Suppressor macrophage (primary cell): ENCODE measurements at places on chromosomes 1 and 21.

- no peak for DNase-seq
Measured at GRCh38 chr1:45016767-45017166, 4.7 kb downstream of the UROD start.

GRCh38 chr21:17736072-17736471, 83.1 kb downstream of the C21orf91 start:
- no peak for DNase-seq

- DNase-seq: peak; percentile 14
Measured at GRCh38 chr1:74767490-74767889, 34.5 kb downstream of the TYW3 start.

DNA sequence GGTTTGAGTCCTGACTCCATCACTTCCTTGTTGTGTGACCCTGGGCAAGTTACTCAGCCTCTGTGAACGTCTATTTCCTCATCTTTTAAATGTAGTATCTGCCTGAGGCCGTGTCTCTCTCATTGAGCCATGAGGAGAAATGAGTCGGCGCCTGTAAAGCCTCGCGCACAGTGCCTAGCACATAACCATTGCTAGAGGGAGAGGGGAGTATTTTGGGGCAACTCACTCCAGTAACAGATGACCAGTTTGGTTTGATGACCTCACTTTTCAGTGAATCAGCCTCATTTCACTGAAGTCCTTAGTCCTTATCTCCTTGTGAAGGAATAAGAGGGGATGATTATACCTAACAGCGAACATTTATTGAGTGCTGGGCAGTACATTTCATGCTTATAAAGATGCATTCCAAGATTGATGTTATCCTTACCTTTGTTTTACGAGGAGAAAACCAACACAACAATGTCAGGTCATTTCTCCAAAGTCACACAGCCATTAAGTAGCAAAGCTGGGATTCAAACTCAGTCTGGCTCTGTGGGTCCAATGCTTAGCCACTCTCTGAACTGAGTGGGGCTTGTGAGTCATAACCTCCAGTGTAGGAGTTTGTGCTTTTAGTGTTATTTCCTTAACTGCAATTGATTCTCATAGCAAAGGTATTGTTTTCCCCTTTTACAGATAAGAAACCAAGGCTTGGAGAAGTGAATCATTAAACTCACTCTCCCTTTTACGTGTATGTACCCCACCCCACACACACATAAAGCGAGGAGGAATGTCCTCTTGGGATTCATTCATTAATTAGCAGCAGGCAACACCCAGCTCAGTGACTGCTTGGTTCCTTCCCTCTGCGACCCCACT, 25.9 kb downstream of the KCNC4 start:
- peak; percentile 82 for DNase-seq

- DNase-seq: no peak
Measured at GRCh38 chr1:222329493-222330045, 218.3 kb downstream of the HHIPL2 start.

GRCh38 chr1:223712850-223713474, 623 bp downstream of the CAPN2 start:
- peak; percentile 51 for DNase-seq

GRCh38 chr1:2350911-2351655, 40.3 kb downstream of the MORN1 start:
- no peak for DNase-seq

- no peak for DNase-seq
Measured at GRCh38 chr1:50326026-50326425, 97.2 kb downstream of the DMRTA2 start.

GRCh38 chr1:154352245-154352580, 26.9 kb downstream of the ATP8B2 start:
- no peak for DNase-seq

DNA sequence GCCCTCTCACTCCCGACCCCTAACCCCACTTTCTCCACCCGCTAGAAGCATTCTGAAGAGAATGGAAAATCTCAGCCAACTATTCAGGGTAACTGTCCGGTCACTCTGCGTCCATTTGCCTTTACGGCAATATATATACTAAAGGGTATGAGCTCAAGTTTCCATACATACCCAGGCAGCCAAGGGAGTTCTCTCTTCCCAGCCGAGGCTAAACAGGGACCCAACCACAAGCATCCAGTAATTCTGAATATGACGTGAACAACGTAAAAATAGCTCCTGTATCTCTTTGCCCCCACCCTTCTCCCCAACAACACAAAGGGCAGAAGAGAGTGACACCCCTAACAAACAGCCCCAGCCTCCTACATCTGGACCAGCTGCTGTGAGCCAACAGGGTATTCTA, 67.7 kb downstream of the SSBP3 start:
- no peak for DNase-seq

DNA sequence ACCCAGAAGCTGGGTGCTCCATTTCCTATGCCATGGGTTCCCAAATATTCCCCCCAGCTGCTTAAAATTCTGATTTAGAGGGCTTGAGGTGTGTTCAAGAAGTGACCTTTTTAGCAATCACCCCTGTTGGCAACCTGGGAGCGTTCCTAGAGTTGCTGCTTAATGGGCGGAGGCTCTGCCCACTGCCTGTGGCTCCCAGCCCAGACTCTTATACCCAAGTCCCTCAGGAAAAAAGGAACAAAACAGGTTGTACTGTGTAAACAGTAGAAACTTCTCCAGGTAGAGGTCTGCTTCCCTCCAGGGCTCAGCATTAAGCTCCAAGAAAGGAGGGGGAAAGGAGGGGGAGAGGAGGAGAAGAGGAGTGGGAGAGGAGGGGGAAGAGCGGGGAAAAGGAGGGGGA, 14.6 kb upstream of the TENT5C start:
- DNase-seq: no peak

GRCh38 chr1:218351391-218352074, 6.4 kb downstream of the TGFB2 start:
- peak; percentile 63 for DNase-seq

GRCh38 chr1:183472488-183473216, at the start of gene SMG7:
SMG7 (plus strand) TSS chr1:183472499; CDS start chr1:183472621, 122 bp downstream.
- DNase-seq: peak; percentile 65

GRCh38 chr1:36085126-36085525, 1.2 kb downstream of the TEKT2 start:
- no peak for DNase-seq

DNA sequence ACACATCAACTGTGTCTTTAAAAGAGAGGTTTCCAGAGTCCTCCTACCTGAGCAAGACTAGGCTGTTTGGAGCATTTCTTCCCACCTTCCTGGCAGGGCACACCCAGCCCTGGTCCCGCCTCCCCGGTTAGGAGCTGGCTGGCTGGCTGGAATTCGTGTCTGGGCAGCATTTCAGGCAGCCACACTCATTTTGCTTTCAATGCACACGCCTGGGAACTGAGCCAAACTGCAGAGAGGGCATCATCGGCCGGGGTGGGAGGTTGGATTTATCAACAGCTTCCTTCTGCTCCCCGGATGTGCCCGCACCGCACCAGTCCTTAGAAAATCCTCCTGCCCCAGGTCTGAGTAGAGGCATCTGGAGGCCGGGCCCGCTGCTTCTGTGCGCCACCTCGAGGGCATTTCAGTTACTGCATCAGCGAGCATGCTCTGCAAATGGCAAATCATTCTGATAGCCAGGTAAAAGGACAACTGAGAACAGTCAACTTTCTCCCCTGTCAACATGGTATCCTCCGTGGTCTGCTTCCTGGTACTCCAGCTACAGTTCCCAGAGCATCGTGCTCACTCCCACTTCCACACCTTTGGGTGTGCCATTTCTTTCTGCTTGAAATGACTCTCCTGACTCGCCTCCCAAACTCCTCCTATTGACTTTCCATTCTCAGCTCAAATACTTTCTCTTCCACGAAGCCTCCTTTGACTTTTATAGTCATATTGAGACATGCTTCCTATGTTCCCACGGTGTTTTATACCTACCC, 20.6 kb downstream of the TCEA3 start:
- peak; percentile 90 for DNase-seq

- no peak for DNase-seq
Measured at GRCh38 chr1:12541274-12542137, 76.5 kb downstream of the DHRS3 start.

- no peak for DNase-seq
Measured at GRCh38 chr1:83077411-83077810, 921.5 kb downstream of the TTLL7 start.

- no peak for DNase-seq
Measured at GRCh38 chr21:14581902-14582457, 35.9 kb upstream of the SAMSN1 start.

DNA sequence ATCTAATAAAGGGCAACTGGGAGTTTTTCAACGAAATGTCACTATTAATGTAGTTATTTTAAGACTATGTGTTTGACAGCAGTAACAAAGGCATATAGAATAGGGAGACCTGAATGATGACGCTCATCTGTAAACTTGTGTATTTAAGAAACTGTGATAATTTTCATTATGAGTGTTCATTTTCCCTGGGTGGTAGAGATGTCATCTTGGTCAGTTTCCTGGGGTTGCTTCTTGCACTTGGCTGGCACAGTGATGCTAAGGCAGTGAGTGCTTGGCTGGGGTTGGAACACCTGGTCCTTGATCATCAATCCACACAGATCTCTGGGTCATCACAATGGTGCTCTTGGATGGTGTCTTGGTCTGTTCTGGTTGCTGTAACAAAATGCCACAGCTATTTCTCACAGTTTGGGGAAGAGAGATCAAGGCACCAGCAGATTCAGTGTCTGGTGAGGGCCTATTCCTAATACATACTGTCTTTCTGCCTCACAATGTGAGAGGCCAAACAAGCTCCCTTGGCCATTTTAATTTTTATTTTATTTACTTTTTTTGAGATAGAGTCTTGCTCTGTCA, 7.9 kb upstream of the SMYD2 start:
- DNase-seq: no peak

DNA sequence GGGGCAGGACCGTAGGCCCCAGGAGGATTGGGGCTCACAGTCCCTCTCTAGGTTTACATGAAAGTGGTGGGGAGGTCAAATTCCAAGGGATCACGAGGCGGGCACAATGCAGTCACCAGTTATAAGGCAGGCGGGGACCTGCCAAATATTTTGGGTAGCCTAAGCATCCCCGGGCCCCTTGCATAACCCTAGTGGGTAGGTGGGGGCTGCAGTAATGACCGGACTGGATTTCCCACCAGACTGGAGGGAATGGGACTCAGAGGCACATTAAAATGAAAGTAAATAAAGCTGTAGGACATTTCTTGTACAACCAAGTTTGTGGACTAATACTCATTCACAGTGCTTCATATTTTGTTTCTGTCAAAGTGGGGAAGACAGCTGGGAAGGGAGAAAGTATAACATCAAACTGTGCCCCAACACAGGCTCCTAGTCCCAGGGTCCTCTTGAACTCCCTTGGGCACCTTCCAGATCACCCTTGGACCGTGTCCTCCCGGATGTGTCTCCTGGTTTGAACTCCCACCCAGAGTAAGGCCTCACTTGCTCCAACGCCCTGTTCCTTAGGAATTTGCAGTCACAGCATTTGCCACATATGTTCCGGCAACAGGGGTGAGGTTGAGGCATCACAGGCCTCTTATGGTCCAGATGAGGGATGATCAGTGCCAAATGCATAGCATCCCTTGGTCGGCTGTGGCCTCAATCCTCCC, 28.4 kb upstream of the KIAA0040 start:
- no peak for DNase-seq

DNA sequence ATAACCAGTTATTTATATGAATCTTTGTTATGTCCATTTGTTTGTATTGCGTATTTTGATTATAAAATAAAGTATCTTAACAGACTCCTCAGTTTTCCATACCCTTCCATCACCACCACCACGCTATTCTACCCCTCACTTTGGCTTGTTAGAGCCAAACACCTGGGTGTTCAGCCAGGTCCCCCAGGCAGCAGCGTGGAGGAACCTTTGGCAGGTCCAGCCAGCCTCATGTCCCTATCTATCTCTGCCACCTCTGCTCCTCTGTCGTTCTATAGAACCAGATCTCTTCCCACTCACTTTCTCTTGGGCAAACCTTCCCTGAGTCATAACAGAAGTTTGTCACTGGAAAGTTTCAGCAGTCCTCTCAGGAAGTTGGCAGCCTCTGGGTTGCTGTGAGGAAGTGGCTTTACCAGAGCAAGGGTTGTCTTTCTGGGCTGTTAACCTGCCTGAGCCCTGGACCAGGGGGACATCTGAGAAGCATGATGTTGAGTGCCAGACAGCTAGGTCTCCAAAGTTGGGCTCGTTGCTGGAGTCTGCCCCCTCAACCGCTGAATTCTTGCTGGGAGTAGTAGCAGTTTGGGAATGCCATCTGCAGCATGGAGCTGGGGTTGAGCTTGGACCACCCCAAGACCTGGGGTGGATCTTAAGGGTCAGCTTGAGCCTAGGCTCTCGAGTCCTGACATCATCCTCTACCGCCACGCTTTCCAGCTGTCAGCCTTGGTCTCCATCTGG, 996 bp upstream of the SH3BGRL3 start:
- peak; percentile 90 for DNase-seq

- peak; percentile 70 for DNase-seq
Measured at GRCh38 chr1:156748670-156749418, 2.6 kb downstream of the HDGF start.

DNA sequence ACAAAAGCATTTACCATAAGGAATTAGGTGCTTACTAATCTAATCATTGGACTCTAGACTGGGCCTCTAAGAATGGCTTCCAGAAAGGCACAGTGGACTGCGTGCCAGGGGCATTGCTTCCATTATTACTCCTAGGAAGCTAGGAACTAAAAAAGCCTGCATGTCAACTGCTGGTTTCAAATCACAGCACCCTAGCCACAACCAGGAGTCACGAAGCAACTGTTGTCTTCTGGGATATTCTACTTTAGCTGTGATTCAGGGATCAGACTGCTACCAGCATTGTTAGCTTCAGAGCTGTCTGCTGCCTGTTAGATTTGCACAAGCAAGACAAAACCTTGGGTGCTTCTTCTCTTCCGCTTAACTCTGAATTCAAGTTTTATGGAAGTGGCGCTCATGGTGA, 38.3 kb downstream of the DNM3 start:
- DNase-seq: no peak

DNA sequence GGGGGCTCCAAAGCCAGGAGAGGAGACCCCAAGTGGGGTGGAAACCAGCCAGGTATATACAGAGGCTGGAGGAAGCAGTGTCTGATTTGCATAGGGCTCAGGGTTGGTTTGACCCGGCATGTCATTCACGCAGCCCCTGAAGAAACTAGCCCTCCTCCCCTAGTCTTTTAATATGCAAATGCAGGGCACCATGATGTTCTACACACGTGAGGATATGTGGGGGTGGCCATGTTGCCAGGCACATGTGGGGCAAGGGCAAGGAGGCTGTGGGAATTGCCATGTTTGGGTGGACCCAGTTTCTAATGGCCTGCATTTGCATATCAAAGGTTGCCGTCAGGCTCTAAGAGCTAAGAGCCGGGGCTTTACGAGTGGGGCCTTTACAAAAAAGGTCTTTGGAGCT, 12.0 kb upstream of the RHOU start:
- DNase-seq: no peak

DNA sequence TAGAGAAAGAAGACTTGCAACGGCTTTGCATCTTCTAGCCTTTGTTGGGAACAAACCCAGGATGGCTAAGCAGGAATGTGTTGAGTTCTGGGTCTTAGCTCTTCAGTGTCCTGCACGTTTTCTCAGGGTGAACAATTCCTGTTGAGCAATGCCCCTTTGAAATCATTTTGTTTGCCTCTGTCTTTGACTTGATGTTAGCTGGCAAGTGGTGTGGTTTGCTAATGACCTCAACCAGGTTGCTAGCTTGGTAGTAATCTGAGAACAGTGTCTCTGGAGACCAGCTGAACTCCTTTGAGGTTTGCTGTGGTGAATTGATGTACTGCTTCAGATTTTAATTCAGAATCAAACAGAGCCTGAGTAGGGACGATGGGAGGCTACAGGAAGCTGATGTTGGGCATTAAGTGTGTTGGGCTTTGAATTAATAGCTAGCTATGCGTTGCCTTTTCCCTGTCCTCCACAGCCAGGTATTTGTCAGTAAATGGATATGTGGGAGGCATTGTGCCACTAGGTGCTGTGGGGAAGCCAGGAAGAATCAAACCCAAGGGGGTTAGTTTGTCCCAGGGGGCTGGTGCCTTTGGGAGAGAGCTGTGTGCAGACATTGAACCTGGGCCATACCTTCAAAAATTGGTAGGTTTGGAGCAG, 23.3 kb upstream of the SRSF10 start:
- no peak for DNase-seq
